ENCODE measurements at places on chromosomes 2 and 18. TPM values are rescaled to one million over a fixed set of nuclear protein-coding genes. Genes with fewer than 3 reads are reported as not detected.

Gene DCAF17
- 14.7 TPM for polyA plus RNA-seq

Gene C2orf80
- not detected for polyA plus RNA-seq

Gene RAB6C
- 0.24 TPM for polyA plus RNA-seq

Gene DNAH7
- 0.15 TPM for polyA plus RNA-seq

Gene RUFY4
- 0.16 TPM for polyA plus RNA-seq

Gene CD302
- polyA plus RNA-seq = 13.5 TPM

Gene CNGA3
- 0.66 TPM for polyA plus RNA-seq

Gene TUBA3E
- not detected for polyA plus RNA-seq

Gene FBXO36
- 2.6 TPM for polyA plus RNA-seq

Gene MC5R
- polyA plus RNA-seq = 3.1 TPM

Gene MAP3K19
- not detected for polyA plus RNA-seq

Gene RAMP1
- 54.1 TPM for polyA plus RNA-seq

Gene MERTK
- polyA plus RNA-seq = 4.0 TPM

Gene DUSP19
- polyA plus RNA-seq = 2.2 TPM

Gene EEF1B2
- polyA plus RNA-seq = 1,069 TPM

Gene RNF144A
- polyA plus RNA-seq = 20.7 TPM

Gene DSG2
- polyA plus RNA-seq = 4.9 TPM

Gene SH3BP4
- polyA plus RNA-seq = 17.0 TPM

Gene IL18RAP
- polyA plus RNA-seq = 0.34 TPM

Gene FOXI3
- 0.05 TPM for polyA plus RNA-seq

Gene ASNSD1
- polyA plus RNA-seq = 42.3 TPM

Gene MOGAT1
- polyA plus RNA-seq = not detected

Gene EVX2
- polyA plus RNA-seq = not detected
